ENCODE measurements at places on chromosomes 11 and 22. TPM values are rescaled to one million over a fixed set of nuclear protein-coding genes. Genes with fewer than 3 reads are reported as not detected.

DNA sequence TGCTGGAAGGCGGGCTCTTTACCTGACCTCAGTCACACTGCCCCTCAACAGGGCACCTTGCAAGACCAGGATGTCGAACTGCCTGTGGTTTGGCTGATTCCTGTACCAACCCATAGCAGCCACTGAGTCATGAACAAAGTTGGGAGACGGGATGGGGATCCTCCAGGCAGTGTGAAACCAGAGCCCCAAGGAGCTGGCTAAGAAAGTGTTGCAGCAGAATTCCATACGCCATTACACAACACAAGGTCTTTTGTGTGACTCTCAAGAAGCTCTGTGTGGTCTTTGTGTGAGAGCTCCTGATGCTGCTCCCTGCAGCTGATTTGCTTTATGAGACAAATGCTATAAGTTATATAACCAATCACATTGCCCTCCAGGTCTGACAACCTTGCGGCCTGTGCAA, 617.7 kb downstream of the OPCML start:
- no peak for DNase-seq

- no peak for DNase-seq
Observed at GRCh38 chr11:24514219-24514594, 17.4 kb downstream of the LUZP2 start.

The SLC22A8 gene
- total RNA-seq: not detected

DNA sequence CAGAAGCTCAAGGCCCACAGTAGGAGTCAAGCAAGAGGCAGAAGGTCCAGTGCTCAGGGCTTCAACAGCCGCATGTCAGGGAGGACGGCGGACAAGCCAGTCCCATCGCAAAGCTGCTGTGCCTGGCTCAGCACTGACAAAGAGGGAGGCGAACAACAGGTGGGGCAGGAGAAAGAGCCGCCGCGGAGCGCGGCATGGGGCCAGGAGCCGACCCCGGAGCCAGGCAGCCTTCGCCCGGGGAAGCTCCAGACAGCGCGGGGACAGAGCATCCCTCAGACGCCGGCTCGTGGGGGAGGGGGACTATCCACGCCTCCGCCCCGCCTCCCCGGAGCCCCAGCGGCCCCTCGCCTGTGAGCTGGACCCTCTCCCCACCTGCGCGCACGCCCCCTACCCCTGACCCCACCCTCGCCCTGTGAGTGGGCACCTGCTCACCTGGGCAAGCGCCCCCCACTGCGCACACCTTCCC, 369 bp downstream of the DHCR7 start:
- no peak for DNase-seq

DNA sequence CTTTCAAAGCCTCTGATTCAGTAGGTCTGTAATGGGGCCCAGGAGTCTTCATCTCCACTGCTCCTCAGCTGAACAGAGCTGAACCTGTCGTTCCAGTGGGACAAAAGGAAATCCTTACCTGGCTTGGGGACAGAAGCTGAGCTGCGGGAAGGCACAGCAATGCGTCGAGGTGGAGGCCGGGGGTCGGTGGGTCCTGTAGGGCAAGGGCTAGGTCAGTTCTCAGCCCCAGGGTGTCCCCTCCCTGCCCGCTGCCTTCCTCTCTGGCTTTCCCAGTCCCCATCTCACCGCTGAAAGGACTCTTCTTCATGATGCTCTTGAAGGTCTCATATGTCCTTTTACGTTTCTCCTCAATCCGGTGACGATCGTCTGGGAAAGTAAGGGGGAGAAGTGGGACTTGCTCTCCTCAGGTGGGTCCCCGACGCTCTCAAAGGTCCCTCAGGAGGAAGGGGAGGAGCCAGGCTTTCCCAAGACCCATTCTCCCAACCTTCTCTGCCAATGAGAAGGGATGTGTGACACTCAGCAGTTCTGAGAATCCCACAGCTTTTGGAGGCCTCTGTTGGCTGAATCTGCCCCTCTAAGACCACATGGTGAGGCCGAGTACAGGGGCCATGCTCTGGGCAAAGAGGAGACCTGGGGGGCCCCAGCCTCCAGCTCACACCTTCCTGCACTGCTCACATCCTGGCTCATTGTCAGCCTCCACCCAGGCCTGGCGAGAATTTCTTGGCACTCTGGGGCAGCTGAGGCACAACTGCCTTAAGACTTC, 7.0 kb downstream of the RELA start:
- DNase-seq: no peak

- DNase-seq: no peak
Observed at GRCh38 chr22:32877196-32877595, 75.7 kb downstream of the TIMP3 start.

- DNase-seq: no peak
Observed at GRCh38 chr11:105923807-105924206, 98.2 kb downstream of the MSANTD4 start.

DNA sequence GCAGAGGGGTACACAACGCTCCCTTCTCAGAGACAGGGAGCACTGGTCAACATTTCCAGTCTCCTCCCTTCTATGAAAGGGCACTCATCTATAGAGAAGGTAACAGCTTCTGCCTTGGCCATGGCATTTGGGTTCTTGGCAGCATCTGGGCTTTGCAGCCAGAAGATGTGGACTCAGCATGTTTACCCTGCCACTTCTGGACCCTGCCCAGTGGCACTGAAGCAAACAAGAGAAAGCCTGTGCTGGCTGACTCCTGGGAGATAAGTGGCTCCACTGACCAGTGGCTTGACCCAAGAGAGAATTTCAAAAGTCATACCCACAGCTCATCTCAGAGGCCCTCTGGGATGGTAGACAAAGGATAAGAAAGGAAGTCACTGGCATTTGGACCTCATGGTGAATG, 8.0 kb downstream of the CSNK2A3 start:
- DNase-seq: no peak

GRCh38 chr11:110773442-110773841, 61.2 kb upstream of the ARHGAP20 start:
- no peak for DNase-seq

DNA sequence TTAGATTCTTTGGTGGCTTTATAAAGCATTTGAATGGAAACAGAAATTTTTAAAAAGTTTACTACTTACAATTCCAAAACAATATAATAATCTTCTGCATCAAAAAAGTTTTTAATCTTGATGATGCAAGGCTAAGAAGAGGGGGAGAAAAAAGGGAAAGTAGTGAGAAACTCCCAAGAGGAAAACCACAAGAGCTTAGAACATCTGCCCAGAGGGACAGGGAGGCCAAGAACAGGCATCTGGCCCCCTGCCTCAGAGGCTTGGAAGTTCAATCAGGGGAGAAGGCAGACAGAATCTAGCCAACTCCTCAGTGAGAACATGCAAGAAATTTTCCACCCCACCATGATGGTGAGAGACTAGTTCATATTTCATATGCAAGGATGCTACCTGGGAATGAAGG, 23.8 kb upstream of the TTC28 start:
- no peak for DNase-seq

The FGF19 gene
- total RNA-seq: not detected

The TMEM151A gene
- 0.10 TPM for total RNA-seq

DNA sequence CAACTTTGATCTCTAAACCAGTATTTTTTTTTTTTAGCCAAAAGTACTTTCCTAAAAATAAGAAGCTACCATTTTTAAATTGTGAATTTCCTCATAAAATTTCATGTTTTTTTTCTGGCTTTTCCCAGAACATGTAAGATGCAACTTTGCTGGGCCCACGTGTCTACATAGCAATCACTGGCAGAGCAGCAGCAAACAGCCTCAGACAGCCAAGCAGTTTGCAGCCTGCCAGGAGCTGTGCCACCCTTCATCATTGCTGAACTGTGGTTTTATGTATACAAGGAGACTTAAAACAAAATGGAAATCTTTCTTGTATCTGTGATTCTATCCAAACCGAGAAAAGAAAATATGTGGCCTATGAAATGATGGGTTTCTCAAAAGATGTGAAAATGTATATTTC, 110.2 kb downstream of the GRIA4 start:
- DNase-seq: no peak

GRCh38 chr11:118200497-118200896, 24.1 kb upstream of the SCN2B start:
- DNase-seq: no peak

GRCh38 chr11:21038801-21039200, 369.4 kb downstream of the NELL1 start:
- DNase-seq: no peak
